Cardiac muscle cell (in vitro differentiated cells and primary cell): ENCODE measurements at places on chromosomes 12 and 14. TPM values are rescaled to one million over a fixed set of nuclear protein-coding genes. Genes with fewer than 3 reads are reported as not detected.
A peak's percentile ranks its signal among the peaks of the same experiment; 100 is the strongest.

The PHLDA1 gene
- 8.1 and 9.3 TPM in 2 replicates for total RNA-seq

- H3K4me3 ChIP-seq = no peak overlapping the region
- H3K27me3 ChIP-seq = no peaks in the 10 kb centered on the region
- H3K36me3 ChIP-seq = no peaks in the 10 kb centered on the region
- H3K4me1 ChIP-seq = no peaks in the 10 kb centered on the region
These were observed 31.5 kb downstream of the ABCB9 start for GRCh38 chr12:122934722-122935121.

The PUS1 gene
- total RNA-seq = 7.2 and 7.4 TPM in 2 replicates

DNA sequence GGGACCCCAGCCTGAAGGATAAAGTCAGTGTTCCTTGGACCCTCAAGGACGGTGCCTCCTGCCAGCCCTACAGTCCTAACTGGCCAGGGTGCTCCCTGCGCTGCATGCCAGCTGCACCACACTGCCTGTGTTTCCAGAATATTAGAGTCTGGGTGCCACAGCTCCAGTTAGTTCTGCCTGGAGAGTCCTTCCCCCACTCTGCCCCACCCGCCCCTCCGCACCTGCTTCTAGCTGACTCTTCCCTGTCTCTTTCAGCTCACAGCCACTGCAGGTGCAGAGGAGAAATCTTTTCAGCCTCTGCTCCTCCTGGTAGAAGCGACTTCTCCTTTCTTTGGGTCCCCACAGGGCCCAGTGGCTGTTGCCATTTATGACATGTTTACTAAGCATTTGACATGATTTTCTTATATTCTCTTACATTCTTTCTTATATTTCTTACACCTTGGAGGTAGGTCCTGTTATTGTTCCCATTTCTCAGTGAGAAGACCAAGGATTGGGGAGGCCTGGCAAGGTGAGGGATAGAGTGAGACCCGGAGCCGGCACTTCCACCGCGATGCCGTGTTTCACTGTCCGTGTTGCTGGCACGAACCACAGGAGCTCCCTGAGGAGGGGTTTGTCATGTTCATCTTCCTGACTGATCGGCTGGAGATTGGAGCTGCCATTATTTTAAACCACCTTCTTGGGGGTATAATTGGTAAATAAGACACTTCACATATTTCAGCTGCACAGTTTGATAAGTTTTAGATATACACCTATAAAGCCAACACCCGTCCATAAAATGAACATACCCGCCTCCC lies 29.4 kb downstream of the SYNE3 start:
- no peak overlapping the region for H3K4me3 ChIP-seq
- no peaks in the 10 kb centered on the region for H3K36me3 ChIP-seq
- no peaks in the 10 kb centered on the region for H3K27me3 ChIP-seq
- no peak for DNase-seq

The ERO1A gene
- total RNA-seq = 57.9 and 58.0 TPM in 2 replicates

DNA sequence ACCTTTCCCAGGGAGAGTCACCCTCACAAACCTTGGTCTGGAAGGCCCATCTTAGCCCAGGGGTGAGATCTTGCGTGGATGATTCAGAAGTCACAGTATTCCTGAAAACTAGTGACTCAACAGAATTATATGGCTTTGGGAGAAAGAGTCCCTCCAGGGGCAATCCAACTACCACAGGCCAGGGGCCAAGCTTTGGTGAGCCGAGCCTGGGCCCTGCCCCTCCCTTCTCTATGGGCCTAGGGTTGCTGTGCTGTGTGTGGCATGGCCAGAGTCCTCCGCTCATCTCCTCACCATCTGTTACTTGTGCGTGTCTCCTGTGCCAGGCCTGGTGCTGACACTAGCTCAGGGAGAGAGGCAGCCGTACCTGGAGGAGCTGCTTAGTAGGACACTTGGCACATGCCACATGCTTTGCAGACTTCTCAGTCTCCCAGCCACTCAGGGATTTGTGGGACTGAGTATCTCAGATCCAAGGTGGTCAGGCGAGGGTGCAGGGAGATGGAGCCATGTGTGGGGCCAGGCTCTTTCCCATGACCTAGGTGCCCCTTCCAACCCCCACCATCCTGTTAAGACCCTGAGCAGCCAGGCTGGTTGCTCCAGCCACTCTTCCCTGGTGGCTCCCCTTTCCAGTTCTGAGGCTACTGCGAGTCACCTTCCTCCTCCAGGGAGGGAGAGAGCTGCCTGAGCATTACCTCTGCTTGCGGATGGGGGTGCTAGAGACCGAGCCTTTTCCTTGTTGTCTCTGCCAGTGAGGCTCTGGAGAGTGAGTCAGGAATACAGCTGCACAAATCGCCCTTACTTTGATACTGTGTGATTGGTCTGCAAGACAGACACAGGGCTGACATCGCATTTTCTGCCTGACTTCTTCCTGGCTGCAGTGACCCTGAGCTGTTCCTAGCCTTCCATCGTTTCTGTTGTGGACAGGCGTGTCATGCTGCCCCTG lies 94.1 kb downstream of the SLC25A47 start:
- H3K27me3 ChIP-seq = no peaks in the 10 kb centered on the region
- no peaks in the 10 kb centered on the region for H3K36me3 ChIP-seq
- no peak overlapping the region for H3K4me3 ChIP-seq
- peak; percentile 90 for DNase-seq
- no peaks in the 10 kb centered on the region for H3K4me1 ChIP-seq

DNA sequence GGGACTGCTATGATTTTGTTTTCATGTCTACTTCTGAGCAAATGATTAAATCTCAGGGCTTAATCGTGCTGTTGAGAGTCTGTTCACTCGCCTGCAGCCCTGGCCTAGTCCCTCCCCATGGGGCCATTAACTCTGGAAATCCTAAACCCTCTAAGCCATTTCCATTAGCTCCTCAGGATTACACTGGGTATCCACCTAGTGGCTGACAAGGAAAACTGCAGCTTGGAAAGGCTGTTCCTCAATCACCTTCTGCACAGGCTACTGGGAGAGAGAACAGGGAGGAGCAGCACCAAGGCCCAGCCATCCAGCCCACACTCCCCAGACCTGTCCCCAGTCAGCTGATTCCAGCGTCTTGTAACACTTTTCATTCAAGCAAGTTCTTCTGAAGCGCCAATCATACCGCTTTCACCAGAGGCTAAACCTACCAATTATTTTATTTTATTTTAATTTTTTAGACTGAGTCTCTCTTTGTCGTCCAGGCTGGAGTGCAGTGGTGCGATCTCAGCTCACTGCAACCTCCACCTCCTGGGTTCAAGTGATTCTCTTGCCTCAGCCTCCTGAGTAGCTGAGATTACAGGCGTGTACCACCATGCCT lies 48.7 kb downstream of the NEUROD4 start:
- H3K36me3 ChIP-seq = no peaks in the 10 kb centered on the region
- DNase-seq = peak; percentile 73
- no peak overlapping the region for H3K27ac ChIP-seq

- no peaks in the 10 kb centered on the region for H3K36me3 ChIP-seq
- H3K4me1 ChIP-seq = no peaks in the 10 kb centered on the region
- no peak overlapping the region for H3K27ac ChIP-seq
- no peak for DNase-seq
- no peak overlapping the region for H3K4me3 ChIP-seq
These were observed 25.2 kb downstream of the PMCH start for GRCh38 chr12:102172436-102172835.

DNA sequence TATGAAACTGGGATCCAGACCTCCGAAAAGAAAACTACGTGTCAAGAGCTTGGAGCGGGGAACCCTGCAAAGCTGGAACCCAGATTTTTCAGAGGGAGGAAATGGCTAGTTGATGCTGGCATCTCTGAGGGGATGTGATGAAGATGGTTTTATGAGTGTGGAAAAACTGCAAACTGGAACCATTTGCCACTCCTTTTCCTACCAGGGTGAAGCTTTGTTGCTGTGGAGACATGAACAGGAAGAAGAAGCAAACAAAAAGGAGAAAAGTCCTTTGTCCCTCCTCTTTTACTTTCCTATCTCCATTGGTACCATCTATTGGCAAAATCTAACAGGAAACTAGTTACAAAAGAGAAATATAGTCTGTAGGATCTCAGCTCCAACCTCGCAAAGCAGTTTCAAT lies 39.2 kb downstream of the CDK17 start:
- DNase-seq = no peak
- no peaks in the 10 kb centered on the region for H3K36me3 ChIP-seq
- peak overlapping the region; percentile 32 for H3K27ac ChIP-seq
- H3K4me1 ChIP-seq = peaks cover 5% of the 10 kb centered on the region
- no peaks in the 10 kb centered on the region for H3K27me3 ChIP-seq

DNA sequence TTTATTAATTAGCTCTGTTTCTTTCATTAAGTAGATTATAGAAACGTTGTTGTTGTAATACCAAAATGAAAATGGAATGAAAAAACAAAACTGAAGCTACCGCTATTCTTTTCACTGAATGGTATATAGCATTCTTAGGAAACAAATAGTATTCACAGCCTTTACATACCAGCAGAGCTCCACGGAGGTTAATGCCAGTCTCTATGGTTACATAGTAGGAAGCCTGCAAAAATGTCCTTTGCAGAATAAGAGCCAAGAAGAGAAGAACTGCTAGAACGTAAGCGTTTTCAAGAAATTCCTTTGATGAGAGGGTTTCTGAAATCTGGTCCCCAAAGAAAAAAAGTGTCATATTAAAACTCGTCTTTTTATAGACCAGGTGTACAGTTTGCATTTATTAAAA lies 30.6 kb downstream of the ABCC9 start:
- H3K27ac ChIP-seq = no peak overlapping the region
- no peaks in the 10 kb centered on the region for H3K27me3 ChIP-seq
- no peak overlapping the region for H3K4me3 ChIP-seq
- no peak for DNase-seq
- no peaks in the 10 kb centered on the region for H3K4me1 ChIP-seq

DNA sequence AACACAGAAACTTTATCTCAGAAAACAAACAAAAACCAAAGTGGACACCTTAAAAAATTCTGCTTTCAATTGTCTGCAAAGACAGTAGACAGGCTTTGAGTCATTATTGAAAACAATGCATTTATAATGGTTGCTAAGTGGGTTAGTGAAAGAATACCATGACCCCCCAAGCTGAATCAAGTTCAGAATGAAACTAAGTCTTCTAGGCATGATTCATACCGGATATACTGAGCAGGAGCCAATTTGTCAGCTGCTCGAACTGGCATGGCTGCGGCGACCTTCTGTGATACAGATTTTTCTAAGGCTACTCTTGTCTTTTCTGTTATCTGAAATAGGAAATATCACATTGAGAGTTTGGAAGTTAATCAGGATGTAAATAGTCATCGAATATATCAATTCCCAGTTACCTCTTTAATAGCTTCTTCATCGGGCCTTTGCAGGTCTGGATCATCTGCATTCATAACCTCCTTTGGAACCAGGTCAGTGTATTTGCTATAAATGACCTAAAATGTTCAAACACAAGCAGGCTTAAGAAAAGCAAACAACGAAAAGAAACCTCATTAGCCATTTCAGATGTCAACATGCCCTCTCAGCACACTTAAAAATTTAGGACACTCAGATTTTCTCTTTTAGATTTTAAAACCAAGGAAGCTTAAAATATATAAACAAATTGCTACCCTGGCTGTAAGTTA lies 22.3 kb downstream of the SNW1 start:
- H3K27ac ChIP-seq = no peak overlapping the region
- peaks cover 55% of the 10 kb centered on the region for H3K36me3 ChIP-seq
- H3K27me3 ChIP-seq = no peaks in the 10 kb centered on the region
- H3K4me3 ChIP-seq = no peak overlapping the region

GRCh38 chr14:69298131-69299071 lies 38.4 kb downstream of the GALNT16 start:
- H3K36me3 ChIP-seq = no peaks in the 10 kb centered on the region
- H3K27ac ChIP-seq = no peak overlapping the region
- no peaks in the 10 kb centered on the region for H3K27me3 ChIP-seq

DNA sequence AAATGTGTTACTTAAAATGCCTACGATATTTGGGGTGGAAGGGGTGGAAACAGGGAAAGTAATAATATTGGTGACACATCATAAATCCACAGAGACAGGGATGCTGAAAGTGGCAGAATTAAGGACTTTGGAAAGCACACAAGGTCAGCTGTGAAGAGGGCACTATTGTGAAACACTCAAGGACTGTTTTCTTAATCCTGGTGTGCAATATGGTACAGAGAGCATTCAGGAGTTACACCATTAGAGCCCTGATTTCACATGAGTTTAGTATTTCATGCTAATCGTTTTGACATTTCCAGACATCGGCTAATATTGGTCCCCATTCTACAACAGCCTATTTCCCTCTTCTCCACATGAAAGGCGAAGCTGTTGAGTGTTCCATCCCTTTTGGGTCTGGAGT lies 219.2 kb downstream of the MSRB3 start:
- H3K36me3 ChIP-seq = no peaks in the 10 kb centered on the region
- peaks cover 14% of the 10 kb centered on the region for H3K4me1 ChIP-seq
- peak; percentile 58 for DNase-seq
- H3K27me3 ChIP-seq = no peaks in the 10 kb centered on the region
- no peak overlapping the region for H3K4me3 ChIP-seq

DNA sequence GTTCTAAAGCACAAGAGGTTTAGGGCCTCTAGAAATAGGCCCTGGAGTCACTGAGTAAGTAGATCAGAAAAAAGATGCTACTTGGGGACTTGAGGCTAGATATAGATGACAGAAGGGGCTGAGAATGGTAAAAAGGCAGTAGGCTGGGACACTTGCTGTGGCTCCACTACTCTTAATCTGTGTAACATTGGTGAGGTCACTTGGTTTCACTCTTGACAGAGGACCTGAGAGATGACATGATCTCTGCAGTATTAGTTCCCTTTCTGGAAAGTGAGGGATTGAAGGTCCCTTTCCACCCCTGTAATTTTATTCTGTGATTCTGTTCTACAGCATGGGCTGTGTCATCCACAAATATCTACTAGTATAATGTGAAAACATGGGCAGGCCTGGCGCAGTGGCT lies 39.7 kb downstream of the MAPKAPK5 start:
- DNase-seq = no peak
- no peaks in the 10 kb centered on the region for H3K27me3 ChIP-seq
- H3K27ac ChIP-seq = no peak overlapping the region
- no peak overlapping the region for H3K4me3 ChIP-seq

DNA sequence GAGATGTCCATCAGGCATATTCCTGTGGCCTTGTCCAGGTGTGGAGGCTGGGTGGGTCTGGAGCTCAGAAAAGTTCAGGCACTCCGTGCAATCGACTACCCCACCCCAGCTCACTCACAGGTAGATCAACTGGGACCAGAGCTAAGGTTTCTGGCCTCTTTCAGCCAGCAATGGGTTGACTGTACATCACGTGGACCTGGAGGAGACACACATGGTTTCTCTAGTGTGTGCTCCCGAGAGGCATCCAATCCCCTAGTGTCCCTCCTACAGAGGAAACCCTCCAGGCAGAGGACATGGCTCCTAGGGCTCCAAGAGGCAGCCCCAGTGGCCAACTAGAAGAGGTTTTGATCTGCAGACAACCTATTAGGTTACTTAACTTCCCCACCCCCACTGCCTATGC lies 119.5 kb upstream of the RGS6 start:
- no peaks in the 10 kb centered on the region for H3K4me1 ChIP-seq
- no peaks in the 10 kb centered on the region for H3K36me3 ChIP-seq
- DNase-seq = no peak
- no peaks in the 10 kb centered on the region for H3K27me3 ChIP-seq

The FAR2 gene
- total RNA-seq = 0.42 and 1.6 TPM in 2 replicates

The PROX2 gene
- total RNA-seq = not detected in 2 replicates

GRCh38 chr12:3329361-3329760 lies 161.6 kb upstream of the PRMT8 start:
- no peaks in the 10 kb centered on the region for H3K36me3 ChIP-seq
- no peak overlapping the region for H3K27ac ChIP-seq
- H3K4me3 ChIP-seq = no peak overlapping the region
- H3K4me1 ChIP-seq = peaks cover 4% of the 10 kb centered on the region
- DNase-seq = no peak
